DND-41 (cell line): ENCODE measurements at places on chromosomes 5 and 9.

DNA sequence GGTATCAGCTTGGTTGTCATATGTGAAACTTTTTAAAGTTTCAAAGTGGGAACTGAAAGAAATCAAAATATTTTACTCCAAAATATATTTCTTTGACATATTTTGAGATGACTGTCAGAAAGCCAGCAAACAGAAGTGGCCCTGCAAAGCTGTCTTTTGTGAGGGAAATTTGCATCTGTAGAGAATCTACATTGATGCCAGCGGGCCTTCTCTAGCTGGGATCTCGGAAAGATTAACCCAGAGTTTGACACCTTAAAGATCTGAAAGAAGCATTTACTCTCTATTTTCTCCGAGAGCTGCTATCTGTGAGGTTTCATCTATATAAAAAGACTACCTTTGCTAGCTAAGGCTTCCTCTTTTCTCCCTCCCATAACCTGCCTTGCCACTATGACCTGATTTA, 303.6 kb downstream of the FBXL17 start:
- DNase-seq: no peak

GRCh38 chr5:137622850-137623249, 113.0 kb downstream of the KLHL3 start:
- DNase-seq: no peak

- DNase-seq: no peak
Measured at GRCh38 chr5:112657804-112658203, 79.9 kb upstream of the APC start.

DNA sequence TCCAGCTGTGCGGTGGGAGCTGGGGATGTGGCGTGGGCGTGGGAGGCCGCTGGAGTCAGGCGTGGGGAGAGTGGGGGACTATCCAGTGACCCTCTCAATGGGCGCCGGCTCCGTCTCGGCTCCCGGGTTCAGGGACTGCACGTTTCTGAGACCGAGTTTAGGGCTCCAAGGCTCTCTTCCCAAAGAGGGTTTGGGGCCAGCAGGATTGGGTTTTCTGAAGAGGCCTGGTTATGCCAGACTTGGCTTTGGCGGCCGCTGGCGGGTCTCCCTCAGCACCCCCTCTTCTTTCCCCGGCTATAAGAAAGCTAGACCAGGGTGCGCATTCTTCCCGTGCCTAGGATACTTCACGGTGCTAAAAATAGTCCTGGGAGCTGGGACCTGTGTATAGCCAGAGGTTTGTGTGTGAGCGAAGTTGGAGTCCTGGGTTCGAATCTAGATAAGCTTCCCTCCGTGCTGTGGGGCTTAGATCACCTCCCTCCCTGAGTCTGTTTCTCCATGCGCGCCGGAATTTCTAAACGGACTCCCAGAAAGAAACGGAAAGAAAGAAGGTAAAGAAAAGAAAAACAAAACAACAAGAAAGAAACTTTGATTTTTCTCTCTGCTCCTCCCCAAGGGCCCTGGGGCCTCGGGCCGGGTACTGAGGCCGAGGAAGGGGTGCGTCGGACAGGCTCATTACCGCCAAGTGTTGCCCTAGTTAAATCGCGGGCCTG, 5.0 kb downstream of the HAND1 start:
- no peak for DNase-seq

DNA sequence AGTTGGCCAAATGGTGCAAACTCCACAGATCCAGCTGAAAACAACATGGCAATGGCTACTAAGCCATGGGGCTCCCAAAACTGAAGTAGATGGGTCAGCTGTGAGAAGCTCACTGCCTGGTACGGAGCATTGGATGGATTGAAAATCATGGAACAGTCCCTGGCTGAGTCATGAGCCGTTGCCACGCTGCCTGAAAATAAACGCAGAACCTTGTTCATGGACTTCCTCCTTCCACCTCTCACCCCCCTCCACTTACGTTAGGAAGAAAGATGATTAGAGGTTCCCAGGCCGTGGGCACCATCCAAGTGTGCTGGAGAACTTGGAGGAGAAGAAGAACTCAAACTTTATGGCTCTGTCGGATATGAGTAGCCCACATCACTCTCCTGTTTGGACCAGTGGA, 6.8 kb upstream of the DIPK1B start:
- DNase-seq: no peak

- DNase-seq: no peak
Measured at GRCh38 chr5:60961685-60962084, 16.7 kb downstream of the NDUFAF2 start.

GRCh38 chr5:172497591-172498255, 43.4 kb upstream of the SH3PXD2B start:
- no peak for DNase-seq

- DNase-seq: no peak
Measured at GRCh38 chr5:39453606-39454005, 28.8 kb upstream of the DAB2 start.

- DNase-seq: no peak
Measured at GRCh38 chr9:2059274-2059929, 44.3 kb downstream of the SMARCA2 start.

- DNase-seq: no peak
Measured at GRCh38 chr5:75438722-75439121, 72.7 kb downstream of the CERT1 start.

GRCh38 chr5:86780018-86780417, 162.3 kb downstream of the COX7C start:
- no peak for DNase-seq

DNA sequence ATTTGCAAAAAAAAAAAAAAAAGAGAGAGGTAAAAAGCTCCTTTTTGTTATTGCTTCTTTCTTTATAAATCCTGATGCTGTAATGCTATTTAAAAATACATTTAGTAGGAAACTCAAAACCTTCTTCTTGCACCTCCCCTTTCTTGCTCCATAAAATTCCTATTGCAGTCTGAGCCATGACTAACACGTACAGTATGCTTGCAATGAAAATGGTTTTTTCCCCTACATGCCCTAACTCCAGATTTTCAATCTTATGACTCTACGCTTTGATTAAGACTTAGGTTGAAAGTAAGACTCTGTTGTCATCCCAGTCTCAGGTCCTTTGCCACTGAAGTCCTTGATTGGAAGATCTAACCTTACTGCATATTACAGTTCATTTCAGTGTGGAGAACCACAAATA, 23.9 kb downstream of the FGF10 start:
- no peak for DNase-seq

DNA sequence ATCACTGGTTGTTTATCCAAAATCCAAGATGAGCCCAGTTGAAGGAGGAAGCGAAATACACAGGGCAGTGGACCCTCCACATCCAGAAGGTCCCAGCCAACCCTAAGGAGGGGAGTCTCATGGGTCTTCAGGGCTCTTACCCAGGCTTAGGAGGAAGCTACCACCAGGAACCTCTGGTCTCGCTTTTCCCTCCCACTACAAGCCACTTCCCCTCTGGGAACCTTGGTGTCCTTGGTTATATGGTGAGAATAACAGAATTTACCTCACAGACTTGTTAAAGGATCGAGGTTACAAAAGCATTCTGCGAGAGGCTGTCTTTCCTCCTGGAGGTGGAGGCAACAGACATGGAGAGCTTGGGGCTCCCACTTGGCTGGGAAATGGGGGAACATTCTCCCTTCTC, 3.4 kb downstream of the HIGD2A start:
- no peak for DNase-seq

- DNase-seq: no peak
Measured at GRCh38 chr5:41410307-41410706, 100.1 kb downstream of the PLCXD3 start.

DNA sequence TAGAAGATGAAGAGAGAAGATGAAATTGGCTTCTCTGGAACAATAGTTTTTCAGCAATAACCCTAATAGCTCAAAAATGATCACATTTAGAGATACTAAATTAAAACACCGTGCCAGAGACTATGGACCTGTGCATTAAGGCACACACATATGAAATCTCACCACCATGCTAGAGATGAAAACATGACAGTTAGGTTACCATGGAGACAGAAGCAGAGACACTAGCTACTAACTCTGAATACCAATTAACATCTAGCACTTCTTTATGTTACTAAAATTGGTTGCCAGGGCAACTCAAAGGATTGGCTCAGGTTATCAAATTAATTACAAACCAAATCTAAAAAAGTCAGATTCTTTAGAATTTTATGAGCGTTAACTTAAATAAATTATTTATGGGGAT, 337.7 kb downstream of the PLK2 start:
- no peak for DNase-seq

DNA sequence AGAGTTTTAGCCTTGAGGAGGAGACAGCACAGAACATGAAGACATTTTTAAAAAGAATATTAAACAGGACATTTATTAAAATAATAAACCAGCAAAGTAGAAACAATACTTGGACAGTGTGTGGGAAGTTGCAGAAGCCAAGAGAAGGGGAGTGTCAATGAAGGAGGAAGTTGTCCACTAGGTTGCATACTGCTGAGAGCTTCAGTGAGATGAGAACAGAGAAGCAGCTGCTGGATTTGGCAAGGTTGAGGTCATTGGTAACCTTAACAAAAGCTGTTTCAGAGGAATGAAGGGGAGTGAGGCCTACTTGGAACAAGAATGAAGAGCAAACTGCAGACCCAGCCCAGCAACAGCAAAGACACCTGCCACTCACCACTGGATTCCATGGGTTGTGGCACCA, 11.4 kb downstream of the BHMT start:
- DNase-seq: no peak

- no peak for DNase-seq
Measured at GRCh38 chr9:29203244-29203930, 1630.1 kb upstream of the C9orf72 start.

- DNase-seq: no peak
Measured at GRCh38 chr9:17578911-17579793, at the start of gene SH3GL2. Gene SH3GL2 (plus strand): TSS chr9:17579066.

- DNase-seq: no peak
Measured at GRCh38 chr9:72441848-72442607, 77.0 kb upstream of the ZFAND5 start.

- DNase-seq: no peak
Measured at GRCh38 chr5:93587597-93588351, 4.8 kb downstream of the NR2F1 start.

GRCh38 chr9:21828853-21829410, 26.5 kb downstream of the MTAP start:
- DNase-seq: no peak

- DNase-seq: no peak
Measured at GRCh38 chr9:91302831-91303230, 58.9 kb downstream of the AUH start.

- DNase-seq: no peak
Measured at GRCh38 chr5:89929173-89929572, 480.4 kb downstream of the CETN3 start.

GRCh38 chr5:65305913-65306312, 175.8 kb downstream of the ADAMTS6 start:
- no peak for DNase-seq

DNA sequence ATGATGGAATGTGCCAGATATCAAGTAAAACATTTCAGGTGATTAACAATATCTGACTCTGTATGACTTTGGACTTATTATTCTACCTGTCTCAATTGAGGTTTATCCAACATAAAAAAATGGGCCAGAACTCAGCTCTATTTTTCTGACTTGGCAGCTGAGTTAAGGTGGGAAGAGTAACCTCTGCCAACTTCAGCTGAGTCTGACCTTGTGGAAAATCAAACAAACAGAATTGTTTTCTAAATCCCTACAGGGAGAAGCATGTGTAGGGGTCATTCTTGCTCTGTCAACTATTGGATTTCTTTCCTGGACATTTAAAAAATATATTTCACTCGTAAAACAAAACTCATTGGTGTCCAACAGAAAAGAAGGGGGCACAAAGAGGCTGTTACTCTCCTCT, 139.4 kb upstream of the TLR4 start:
- no peak for DNase-seq

GRCh38 chr5:72818866-72819534, 2.5 kb downstream of the TNPO1 start:
- peak; percentile 36 for DNase-seq

- DNase-seq: no peak
Measured at GRCh38 chr5:4068171-4068570, 472.5 kb downstream of the IRX1 start.

GRCh38 chr5:29017501-29017900, 1979.1 kb upstream of the CDH9 start:
- DNase-seq: no peak

- no peak for DNase-seq
Measured at GRCh38 chr9:134562146-134562849, 79.3 kb upstream of the COL5A1 start.

DNA sequence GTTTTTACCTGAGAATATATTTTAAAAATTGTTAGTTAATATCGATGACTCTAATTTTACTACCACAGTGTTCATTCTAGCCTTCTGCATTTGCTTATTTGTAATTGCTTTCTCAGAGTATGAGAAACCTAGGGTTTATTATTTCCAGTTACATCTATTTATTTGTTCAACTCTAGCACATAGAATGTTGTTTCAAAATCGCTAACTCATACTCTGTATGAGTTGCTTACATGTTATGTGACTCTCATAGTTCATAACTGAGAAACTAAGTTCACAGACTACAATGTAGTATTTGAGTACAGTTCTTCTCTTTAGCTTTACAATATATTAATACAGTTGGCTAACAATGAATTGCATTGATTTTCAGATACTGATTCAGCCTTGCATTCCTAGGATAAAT, 103.2 kb downstream of the MACROH2A1 start:
- no peak for DNase-seq

DNA sequence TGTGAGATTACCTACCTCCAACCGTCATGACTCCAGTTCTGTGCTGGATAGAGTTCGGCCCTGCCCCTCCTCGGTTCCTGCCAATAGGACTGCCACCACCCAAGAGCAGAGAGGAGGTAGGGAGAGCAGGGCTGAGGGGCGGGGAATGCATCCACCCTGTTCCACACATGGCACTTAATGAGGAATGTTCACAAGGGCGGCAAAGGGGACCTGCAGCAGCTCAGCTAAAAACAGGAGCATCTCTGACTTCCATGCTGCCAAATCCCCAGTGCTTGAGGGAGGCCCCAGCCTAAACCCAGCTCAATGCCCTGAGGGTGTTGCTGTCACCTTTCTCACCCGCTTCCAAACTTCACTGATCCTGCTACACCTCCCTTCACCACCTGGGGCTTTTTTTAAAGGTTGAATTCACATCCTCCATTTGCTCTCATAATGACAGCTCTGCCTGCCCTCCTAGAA, 7.8 kb upstream of the DELE1 start:
- no peak for DNase-seq

DNA sequence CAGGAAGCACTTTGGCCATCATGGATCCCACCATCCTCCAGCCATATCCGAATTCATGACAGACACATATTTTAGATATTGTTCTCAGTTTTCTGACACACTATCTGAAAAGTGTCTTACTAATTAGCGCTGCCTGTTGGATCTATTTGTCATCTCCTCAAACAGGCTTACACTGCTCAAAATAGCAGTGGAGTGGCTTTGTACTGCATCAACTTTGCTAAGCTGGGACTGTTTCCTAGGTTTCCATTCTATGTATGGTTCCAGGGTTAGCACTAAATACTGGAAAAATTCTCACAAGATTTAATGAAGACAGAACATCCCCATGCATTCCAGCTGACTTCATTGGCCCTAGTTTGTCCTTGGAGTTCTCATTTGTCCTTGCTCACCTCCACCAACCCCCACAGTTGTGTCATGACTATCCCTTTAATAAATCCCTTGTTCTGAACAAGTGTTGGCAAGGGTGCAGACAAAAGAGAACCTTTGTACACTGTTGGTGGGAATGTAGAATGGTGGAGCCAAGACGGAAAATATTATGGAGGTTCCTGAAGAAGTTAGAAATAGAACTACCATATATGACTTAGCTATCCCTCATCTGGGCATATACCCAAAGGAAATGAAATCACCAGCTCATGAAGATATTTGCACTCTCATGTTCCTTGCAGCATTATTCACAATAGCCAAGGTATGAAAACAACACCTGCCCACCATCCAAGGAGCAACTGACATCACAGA, 136.5 kb upstream of the RAI14 start:
- DNase-seq: no peak

GRCh38 chr9:123339666-123340510, 16.1 kb upstream of the CRB2 start:
- DNase-seq: no peak
